Epithelial cell of proximal tubule (primary cell): ENCODE measurements at places on chromosomes 16 and 17.
A peak's percentile ranks its signal among the peaks of the same experiment; 100 is the strongest.

GRCh38 chr17:21370430-21370829, 5.7 kb upstream of the KCNJ12 start:
- no peak for DNase-seq

- no peak for DNase-seq
These were observed 32.4 kb upstream of the EFCAB13 start for GRCh38 chr17:47291242-47291873.

GRCh38 chr17:71926746-71927398, 193.9 kb upstream of the SOX9 start:
- peak; percentile 77 for DNase-seq

DNA sequence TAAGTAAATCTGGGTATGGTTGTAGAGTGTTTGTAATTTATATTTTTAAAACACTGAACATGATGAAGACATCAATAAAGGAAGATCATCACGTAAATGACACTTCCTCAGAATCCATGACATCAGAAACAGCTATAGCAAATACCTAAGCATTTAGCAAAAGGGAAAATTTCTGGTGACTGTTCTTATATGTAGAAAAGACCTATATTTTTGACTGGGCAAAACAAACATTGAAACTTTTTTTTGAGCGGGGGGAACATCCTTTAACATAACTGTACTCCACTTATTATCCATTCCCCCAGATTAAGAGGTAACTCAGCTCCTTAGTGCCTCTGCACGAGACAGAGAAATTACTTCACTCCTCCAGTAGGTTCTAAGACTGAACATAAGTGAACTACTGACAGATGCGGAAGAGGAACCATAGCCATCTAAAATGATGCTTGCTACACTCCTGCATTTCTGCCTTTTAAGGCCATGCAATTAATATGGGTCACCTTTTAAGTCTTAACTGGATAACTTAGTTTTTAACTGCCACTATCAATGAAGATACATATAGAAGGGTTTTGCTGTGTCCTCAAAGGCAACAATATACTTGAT, 9.4 kb downstream of the CRYBA1 start:
- DNase-seq = no peak

DNA sequence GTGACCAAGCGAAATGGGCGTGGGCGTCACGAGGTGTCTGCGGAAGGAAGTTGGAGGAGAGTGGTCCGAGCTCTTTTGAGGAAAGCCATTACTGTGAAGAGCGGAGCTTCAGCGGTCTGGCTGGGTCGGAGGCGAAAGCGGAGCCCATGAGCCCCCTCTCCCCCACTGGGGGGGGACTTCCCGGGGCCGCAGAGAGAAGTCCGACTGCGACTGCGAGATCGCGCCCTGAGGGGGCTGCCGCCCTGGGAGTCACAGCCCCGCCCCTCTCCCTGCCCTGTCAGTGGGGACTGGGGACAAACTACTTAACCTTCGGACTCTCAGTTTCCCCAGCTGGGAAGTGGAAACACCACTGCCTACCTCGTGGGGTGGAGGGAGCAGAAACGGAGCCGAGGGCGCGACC, 20.0 kb upstream of the ARL4D start:
- DNase-seq = no peak

DNA sequence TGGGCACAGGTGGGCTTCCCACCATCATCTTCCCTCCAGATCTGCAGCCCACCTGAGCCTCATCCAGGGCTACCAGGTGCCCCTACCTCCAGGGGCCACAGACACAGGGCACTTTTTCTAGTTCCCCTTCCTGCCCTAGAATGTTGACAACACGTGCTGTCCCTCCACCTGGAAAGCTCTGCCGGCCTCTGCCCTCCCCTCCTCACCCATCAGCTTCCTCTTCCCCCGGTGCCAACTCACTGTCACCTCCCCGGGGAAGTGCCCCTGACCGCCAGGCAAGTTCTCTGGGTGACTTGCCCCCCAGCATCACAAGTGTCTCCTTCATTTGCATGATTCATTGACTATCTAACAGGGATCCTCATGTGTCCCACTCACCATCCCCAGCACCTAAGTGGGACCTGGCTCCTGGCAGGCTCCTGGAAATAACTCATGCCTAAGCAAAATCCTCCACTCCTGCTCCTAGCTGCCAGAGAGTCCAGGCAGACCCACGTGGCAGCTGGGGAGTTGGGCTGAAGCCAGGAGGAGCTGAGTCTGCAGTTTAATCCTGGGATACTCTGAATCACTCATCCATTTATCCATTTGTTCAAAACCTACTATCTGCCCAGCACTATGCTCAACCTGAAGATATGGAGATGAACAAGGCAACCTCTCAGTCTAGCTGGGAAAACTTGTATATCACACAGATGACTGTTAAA, 304.4 kb downstream of the FOXL1 start:
- peak; percentile 10 for DNase-seq

- no peak for DNase-seq
These were observed 13.2 kb upstream of the AATK start for GRCh38 chr17:81179220-81179619.

- DNase-seq = no peak
These were observed 132.6 kb downstream of the ZNF778 start for GRCh38 chr16:89349947-89350633.

- DNase-seq = no peak
These were observed 226.5 kb upstream of the MPHOSPH6 start for GRCh38 chr16:82396509-82396908.

- DNase-seq = no peak
These were observed 2139.4 kb downstream of the TP53TG3F start for GRCh38 chr16:35598696-35599332.

DNA sequence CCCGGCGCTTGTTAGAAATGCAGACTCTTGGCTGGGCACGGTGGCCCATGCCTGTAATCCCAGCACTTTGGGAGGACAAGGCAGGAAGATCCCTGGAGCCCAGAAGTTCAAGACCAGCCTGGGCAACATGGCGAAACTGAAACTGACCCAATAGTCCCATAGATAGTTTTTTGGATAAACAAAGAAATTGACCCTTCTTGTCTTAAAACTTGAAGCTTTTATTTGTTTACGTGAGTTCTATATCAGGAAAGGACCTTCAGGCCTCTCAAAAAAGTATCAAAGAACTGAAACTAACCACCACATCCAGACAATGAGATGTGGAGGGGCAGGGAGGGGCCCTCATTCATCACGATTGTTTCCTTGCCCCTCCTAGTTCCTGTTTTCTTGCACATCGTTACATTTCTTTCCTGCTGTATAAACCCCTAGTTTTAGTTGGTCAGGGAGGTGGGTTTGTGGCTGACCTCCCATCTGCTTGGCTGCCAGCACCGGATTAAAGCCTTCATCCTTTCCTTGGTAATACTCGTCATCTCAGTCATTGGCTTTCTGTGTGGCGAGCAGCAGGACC, 29.9 kb upstream of the PRM1 start:
- no peak for DNase-seq

DNA sequence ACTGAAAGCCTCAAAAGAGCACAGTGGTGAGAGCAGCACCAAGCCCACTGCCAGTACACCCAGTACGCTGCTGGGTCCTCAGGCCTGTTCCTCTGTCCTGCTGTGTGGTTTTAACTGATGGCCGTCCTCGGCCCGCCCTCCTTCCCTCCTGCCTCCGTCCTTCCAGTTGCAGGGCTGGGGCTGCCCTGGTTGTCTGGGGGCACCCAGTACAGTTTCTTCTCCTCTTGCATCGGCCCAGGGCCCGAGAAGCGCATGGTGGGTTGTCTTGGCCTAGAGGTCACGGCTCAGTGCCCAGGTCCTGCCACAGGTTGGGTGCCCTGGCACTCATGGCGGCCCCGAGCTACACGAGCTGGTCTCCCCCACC, 70.8 kb upstream of the KCTD5 start:
- DNase-seq = no peak

DNA sequence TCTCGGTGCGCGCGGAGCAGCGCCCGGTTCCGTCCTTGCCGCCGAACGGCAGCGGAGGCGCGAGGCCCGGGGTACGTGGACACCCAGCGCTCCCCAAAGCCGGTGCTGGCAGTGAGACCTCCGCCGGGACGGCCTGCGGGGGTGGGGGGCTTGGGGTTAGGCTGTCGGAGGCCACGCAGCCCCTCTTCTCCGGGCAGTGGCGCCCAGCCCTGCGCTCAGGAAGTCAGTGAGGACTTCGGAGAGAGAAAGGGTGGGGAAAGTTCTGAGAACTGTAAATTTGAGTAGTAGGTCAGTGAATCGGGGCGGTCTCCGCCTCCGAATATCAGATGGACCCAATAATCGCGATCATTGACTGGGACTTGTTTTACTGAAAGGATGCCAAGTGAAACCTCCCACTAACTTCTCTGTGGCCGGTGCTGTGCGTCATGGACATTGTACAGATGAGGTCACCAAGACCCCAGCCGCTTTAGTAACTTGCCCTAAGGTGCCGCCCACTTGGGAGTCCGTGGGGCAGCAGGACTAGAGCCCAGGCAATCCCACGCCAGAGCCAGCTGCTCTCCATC, 468 bp downstream of the IL4R start:
- peak; percentile 59 for DNase-seq

GRCh38 chr16:67256701-67257230, 8.0 kb downstream of the SLC9A5 start:
- no peak for DNase-seq

GRCh38 chr17:40307001-40307730, 1.8 kb upstream of the RARA start:
- DNase-seq = no peak

GRCh38 chr16:68296291-68296690, 14.5 kb downstream of the SLC7A6OS start:
- DNase-seq = no peak

DNA sequence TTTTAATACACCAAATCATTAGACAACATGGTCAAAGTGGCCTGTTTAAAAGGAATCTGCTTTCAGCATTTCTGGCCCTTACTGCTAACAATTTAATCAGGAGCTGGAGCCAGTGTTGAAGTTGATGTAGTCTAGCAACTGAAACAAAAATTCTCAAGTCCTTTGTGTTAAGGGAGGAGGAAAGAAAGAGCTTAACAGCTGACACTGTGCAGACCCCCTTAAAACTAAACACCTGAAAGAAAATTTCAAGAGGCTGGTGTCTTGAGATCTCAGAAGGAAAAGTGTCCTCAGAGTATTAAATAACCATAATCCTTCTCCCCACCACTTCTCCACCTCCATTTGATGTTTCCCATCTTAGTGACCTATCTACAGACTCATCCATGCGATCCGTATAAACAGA, 232.1 kb downstream of the FTO start:
- DNase-seq = no peak

DNA sequence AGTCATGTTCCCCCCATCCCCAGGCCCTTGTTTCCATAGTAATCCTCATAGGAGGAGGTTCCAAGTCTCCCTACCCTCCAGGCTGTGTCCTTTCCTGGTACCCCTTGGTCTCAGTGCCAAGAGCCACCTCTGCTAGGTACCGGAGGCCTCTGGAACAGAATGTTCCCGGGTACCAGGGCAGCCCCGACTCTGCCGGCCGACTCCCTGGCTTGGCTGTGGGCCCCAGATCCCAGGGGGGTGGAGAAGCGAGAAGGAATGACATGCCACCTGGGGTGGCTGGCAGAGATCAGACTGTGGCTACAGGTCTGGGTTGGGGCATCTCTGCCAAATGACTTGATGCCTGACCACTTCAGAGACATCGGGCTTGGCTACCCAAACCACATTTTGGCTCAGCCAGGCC, 3.6 kb downstream of the STAC2 start:
- no peak for DNase-seq

GRCh38 chr17:42421507-42422338, 1.3 kb downstream of the CAVIN1 start:
- DNase-seq = no peak

DNA sequence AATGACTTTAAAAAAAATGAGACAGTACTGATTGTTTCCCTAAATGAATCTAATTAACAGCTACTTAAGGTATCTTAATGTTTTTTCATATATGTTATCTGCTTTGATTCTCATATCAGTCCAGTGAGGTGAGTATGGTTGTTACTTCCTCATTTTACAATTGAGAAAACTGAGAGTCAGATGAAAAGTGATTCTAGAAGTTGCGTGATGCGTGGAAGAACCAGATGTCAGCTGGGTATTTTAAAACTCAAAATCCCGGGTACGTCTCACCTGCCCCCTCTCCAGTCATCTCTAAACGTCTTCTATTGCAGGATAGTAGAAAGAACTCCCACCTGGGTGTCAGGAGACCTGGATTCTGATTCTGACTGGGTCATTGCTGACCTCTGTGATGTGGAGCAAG, 89.2 kb downstream of the MAP2K6 start:
- DNase-seq = no peak

DNA sequence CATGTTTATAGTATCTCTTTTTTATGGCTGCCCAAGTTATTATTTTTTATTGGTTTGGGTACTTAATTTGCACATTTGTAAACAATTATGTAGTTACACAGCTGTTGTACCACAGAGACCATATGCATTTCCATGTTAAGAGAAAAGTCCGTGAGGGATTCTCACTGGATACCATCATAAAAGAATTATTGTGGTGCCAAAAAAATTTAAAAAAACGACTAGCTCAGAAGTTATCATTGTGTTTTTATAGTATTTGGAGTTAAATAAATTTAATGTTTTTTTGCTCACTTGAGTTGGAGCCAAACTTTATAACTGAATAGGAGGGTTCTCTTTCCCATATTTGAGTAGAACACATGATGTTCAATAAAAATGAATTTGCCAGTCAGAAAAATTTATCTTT, 618.7 kb downstream of the WWOX start:
- no peak for DNase-seq

GRCh38 chr16:89266521-89267134, 49.1 kb downstream of the ZNF778 start:
- no peak for DNase-seq

GRCh38 chr17:39223907-39224777, 1.6 kb downstream of the STAC2 start:
- no peak for DNase-seq

DNA sequence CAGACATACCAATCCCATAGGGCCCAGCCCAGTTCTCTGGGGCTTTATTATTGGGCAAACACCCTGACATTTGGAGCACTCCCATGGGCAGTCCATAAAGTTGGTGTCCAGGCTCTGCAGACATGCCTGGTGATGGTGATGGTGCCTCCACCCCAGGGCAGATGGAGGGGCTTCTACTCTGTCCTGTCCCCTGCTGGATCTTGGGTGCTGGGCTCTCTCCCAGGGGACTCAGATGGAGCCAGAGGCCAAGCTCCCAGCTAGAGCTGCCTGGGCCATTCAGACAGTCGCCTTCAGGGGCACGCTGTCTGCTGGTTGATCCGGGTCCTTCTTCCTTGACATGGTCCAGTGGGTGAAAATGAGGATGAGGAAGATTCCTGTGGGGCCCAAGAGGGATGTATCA, 10.6 kb downstream of the CDH16 start:
- DNase-seq = no peak

- DNase-seq = no peak
These were observed at the start of gene SLFN11 for GRCh38 chr17:35373534-35373983. Gene SLFN11, minus strand, starts transcription at chr17:35373621. Its CDS starts 9,814 bp downstream, at chr17:35363807.

- DNase-seq = no peak
These were observed 42.1 kb upstream of the CDH13 start for GRCh38 chr16:82584553-82585152.

GRCh38 chr17:28675980-28676379, 14.0 kb downstream of the SUPT6H start:
- no peak for DNase-seq

GRCh38 chr16:11161974-11162373, 94.0 kb downstream of the SOCS1 start:
- DNase-seq = no peak

- DNase-seq = peak; percentile 12
These were observed 27.1 kb downstream of the GNPTG start for GRCh38 chr16:1378804-1379303.
